ENCODE measurements at places on chromosomes 6 and 20.

GRCh38 chr6:158653577-158654354, 3.9 kb downstream of the SYTL3 start:
- DNase-seq = peak; percentile 79

DNA sequence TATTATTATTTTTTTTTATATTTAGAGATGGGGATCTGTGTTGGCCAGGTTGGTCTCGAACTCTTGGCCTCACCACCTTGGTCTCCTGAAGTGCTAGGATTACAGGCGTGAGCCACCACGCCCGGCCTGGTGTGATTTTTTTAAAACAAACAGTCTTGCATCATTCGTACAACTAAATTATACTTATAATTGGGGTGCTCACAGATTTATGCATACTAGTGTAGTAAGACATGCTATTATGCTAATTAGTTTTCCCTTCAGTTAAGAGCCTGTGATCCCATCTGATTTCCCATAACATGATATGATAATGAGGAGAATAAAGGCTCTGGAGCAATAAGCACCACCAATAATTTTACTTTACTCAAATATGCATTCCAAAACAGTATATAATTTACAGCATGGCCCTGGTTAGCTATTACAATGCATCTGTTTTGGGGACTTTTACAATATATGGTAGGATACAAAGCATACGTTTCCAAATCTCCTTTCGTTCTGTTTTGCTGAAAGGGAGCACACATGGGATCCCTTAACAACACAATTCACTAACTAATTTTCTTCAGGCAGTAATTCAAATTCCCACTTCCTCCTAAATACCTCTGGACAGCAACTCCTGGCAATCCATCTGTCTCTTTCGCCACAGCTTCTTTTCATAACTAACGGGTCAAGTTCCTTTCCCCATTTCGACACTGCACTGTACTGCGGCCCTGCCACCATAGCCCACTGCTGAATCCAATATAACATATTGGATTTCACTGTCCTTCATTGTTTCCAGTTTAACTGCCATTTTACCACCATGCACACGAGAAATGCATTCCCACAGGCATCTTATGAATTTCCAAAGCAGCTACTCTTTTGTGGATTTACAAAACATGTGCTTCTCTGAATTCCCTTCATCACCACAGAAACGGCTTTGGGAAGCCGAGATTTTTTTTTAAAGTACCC, 1.7 kb downstream of the NUDT3 start:
- no peak for DNase-seq

DNA sequence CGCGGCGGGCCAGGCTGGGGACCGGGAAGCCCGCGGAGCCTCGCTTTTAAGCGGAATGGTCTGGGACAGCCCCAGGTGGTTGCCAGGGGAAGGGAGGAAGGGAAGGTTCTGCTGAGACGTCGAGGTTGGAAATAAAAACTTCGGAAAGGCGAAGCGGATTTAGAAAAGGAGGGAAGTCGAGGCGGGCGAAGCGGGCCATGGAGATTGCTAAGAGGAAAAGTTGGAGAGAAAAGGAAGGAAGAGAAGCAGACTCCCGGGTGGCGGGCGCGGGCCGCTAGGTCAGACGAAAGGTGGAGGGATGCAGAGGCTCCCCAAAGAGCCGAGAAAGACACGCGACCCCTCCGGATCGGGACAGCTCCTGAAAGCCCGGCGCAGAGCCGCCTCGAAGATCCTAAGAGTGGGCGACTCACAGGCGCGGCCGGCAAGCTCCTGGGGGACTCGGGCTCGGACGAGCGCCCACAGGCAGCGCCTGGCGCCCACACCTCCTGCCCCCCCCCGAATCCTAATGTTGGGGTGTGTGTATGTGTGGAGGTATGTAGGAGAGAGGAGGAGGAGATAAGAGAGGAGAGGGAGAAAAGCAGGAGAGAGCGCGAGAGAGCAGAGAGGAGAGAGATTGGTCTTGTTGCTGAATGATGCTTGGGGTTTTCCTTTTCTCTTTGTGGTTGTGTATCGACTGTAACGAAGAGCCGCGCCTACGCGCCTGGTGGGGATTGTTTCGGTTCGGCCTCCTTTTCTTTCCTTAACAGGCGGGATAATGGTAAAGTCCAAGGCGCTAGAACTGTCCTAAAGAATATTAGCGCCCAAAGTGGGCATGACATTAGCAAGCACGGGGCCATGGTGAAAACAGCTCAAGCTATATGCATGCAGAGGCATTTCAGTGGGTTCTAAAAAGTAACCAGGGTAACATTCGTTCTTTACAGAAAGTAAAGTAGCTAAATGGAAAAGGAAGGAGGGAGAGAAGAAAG, 1.5 kb downstream of the TFAP2B start:
- DNase-seq = no peak

GRCh38 chr6:68915586-68915985, 280.5 kb downstream of the ADGRB3 start:
- no peak for DNase-seq

Data from effector CD8-positive, alpha-beta T cell (primary cell).